Pancreas (tissue), 10 donors: ENCODE measurements at places on chromosomes 1 and 21. TPM values are rescaled to one million over a fixed set of nuclear protein-coding genes. Genes with fewer than 3 reads are reported as not detected.

GRCh38 chr1:119482517-119483425 is 24.2 kb upstream of the HSD3B1 start:
- DNase-seq = no peak

- no peak for DNase-seq
Observed at GRCh38 chr1:39277879-39278278, 73.4 kb downstream of the MACF1 start.

FCRL1 gene
- 0.02 TPM for polyA plus RNA-seq

RORC gene
- 36.7 TPM for polyA plus RNA-seq

DNA sequence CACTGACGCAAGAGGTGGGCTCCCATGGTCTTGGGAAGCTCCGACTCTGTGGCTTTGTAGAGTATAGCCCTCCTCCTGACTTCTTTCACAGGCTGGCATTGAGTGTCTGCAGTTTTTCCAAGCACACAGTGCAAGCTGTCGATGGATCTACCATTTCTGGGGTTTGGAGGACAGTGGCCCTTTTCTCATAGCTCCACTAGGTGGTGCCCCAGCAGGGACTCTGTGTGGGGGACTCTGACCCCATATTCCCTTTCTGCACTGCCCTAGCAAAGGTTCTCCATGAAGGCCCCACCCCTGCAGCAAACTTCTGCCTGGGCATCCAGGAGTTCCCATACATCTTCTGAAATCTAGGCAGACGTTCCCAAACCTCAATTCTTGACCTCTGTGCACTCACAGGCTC is 236.2 kb downstream of the COL11A1 start:
- DNase-seq = no peak

DNA sequence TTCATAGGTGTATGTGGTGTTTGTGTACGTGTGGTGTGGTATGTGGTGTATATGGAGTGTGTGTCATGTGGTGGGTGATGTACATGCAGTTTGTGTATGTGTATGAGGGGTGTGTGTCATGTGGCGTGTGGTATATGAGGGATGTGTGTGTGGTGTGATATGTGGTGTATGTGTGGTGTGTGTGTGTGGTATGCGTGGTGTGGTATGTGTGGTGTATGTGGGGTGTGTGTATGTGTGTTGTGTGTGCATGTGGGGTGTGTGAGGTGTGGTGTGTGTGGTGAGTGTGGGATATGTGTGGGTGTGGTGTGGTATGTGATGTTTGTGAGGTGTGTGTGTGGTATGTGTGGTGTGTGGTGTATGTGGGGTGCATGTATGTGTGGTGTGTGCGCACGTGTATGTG is 272.4 kb downstream of the PCP4 start:
- DNase-seq = no peak

GRCh38 chr21:45468051-45468970 is 63.3 kb downstream of the COL18A1 start:
- no peak for DNase-seq

DNA sequence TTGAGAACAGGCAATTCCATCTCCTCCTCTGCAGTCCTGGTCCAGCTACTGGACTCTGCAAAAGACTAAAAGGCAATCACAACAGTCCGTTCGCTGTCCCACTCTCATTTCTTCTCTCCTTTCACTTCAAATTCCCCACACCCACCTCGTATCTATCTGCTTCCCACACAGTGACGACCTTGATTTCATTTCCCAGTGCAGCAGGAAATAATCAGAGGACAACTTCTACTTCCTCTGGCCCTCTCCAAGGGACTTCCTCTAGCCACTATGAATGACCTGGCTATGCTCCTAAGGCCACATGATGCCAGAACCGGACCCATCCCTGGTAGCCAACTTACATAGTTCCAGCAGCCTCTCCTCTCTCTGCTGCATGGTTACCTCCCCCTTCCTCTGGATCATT is 8.0 kb downstream of the NOL9 start:
- DNase-seq = no peak
